ENCODE measurements at places on chromosomes 5 and 9. TPM values are rescaled to one million over a fixed set of nuclear protein-coding genes. Genes with fewer than 3 reads are reported as not detected.

UIMC1 gene
- 46.6 TPM for total RNA-seq

SNX24 gene
- 21.3 TPM for total RNA-seq

SPRY4 gene
- 7.1 TPM for total RNA-seq

IGIP gene
- total RNA-seq = 1.0 TPM

TMEM215 gene
- not detected for total RNA-seq

SLCO4C1 gene
- total RNA-seq = 0.04 TPM

CDH18 gene
- total RNA-seq = not detected

MLANA gene
- not detected for total RNA-seq

ADAMTS13 gene
- 0.69 TPM for total RNA-seq

NDUFB6 gene
- 115 TPM for total RNA-seq

ARID3C gene
- total RNA-seq = not detected

RANBP6 gene
- total RNA-seq = 16.0 TPM

NPR3 gene
- total RNA-seq = 18.5 TPM

C1QTNF3 gene
- total RNA-seq = 0.33 TPM

ARHGAP26 gene
- total RNA-seq = 7.6 TPM

HCN1 gene
- total RNA-seq = not detected

SLC46A2 gene
- not detected for total RNA-seq

ANKRD18A gene
- total RNA-seq = 12.2 TPM

OGN gene
- not detected for total RNA-seq

FGF10 gene
- total RNA-seq = not detected

PIP5K1B gene
- not detected for total RNA-seq

SPINK6 gene
- total RNA-seq = not detected

SOX30 gene
- total RNA-seq = not detected

NR2F1-AS1 gene
- total RNA-seq = 4.1 TPM

EFNA5 gene
- 26.7 TPM for total RNA-seq

PCDHA10 gene
- total RNA-seq = not detected

SOWAHA gene
- total RNA-seq = 0.06 TPM

PAPPA gene
- 46.1 TPM for total RNA-seq

CKMT2 gene
- total RNA-seq = not detected

Measured in A549 treated with ZK216348 at 1 μM for 4 hours (cell line).